ENCODE measurements at places on chromosomes 4 and X. TPM values are rescaled to one million over a fixed set of nuclear protein-coding genes. Genes with fewer than 3 reads are reported as not detected.

PAGE2 gene
- total RNA-seq: not detected

CENPVL2 gene
- total RNA-seq: not detected

LRIT3 gene
- not detected for total RNA-seq

TCEAL2 gene
- total RNA-seq: not detected

XK gene
- 8.7 TPM for total RNA-seq

SLC49A3 gene
- total RNA-seq: 12.6 TPM

ATOH1 gene
- 0.15 TPM for total RNA-seq

CSN1S1 gene
- not detected for total RNA-seq

Measured in left ventricle myocardium superior (tissue), 1 donor.